CD4-positive, alpha-beta T cell treated with Interleukin-6 at 100 ng/mL for 8 hours (primary cell): ENCODE measurements at places on chromosomes 2 and 18.

- no peak for DNase-seq
Measured at GRCh38 chr2:216827073-216827720, 32.7 kb downstream of the TNP1 start.

DNA sequence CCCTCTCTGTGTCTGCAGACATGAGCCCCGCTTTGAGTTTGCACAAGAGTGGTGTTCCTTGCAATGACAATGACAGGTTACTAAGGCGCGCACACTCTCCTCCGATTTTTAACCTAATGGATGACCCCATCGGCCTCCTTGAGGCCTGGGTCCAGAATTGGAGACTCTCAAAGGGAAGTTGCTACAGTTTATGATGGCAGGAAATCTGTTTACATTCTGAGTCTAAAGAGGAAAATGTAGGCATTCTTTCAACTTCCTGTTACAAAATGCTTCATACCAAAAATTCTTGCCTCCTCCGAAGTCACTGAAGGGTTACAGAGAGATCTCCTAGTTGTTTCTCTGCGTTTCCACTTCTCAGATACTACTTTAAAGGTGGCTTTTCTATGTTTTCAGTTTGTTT is 225.3 kb upstream of the AGAP1 start:
- DNase-seq: no peak

DNA sequence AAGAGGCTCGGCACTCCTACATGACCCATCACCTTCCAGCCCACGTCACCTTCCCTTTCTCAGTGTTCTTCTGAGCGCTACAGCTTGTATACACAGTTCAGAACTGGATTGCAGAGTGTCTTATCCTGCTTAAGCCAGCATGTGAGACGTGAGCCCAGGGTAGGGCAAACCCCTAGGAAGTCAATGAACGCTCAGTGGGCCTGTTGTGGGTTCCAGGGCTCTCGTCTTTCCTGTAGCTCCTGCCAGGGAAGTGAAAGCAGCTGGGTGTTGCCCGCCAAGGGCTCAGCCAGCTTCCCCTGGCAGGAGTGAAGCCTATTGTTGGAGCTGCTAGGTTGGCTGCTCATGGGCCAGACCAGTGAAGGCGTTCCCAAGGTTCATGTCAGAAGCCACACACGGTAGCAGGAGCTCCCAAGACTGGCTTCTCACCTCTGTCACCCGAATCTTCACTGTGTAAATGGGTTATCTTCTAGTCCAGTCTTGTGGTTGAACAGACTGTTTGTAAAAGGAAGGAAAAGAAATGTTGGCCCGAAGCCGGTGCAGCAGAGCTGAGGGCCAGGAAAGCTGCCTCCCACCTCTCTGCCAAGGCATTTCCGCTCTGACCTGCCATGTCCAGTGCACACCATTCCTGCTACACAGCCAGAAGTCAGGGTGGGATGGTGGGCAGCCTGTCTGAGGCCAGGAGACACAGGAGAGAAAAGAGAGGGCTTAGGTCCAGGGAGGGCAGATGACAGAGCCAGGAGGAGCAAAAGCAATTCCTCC is 69.6 kb upstream of the RMDN2 start:
- no peak for DNase-seq

GRCh38 chr18:46727177-46727576 is 29.7 kb downstream of the ST8SIA5 start:
- no peak for DNase-seq

DNA sequence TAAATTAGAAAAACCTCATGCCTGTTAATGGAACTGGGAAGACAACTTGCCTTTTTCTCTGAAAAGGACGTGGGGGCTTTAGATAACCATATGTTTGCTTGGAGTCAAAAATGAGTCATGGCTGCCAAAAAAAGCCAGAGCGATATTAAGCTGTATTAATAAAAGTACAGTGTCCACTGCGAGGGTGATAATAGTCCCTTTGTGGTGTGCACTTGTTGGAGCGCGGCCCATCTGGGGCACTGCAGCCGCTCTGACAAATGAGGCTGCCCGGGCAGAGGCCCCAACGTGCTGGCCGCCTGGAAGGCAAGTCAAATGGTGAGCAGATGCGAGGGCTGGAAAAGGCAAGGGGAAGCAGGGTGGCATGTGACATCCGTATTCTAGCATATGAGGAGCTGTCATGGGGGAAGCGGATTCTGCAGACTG is 103.3 kb upstream of the NCK2 start:
- no peak for DNase-seq

GRCh38 chr2:186551323-186552050 is 38.4 kb upstream of the ITGAV start:
- DNase-seq: no peak

GRCh38 chr2:217817466-217818292 is 185.1 kb downstream of the TNS1 start:
- DNase-seq: no peak

- peak; percentile 16 for DNase-seq
Measured at GRCh38 chr2:112646791-112647689, 1.3 kb downstream of the SLC20A1 start.

- DNase-seq: no peak
Measured at GRCh38 chr18:74546751-74547530, 12.6 kb downstream of the CNDP1 start.

- no peak for DNase-seq
Measured at GRCh38 chr2:176745543-176746200, 466.9 kb upstream of the HNRNPA3 start.

DNA sequence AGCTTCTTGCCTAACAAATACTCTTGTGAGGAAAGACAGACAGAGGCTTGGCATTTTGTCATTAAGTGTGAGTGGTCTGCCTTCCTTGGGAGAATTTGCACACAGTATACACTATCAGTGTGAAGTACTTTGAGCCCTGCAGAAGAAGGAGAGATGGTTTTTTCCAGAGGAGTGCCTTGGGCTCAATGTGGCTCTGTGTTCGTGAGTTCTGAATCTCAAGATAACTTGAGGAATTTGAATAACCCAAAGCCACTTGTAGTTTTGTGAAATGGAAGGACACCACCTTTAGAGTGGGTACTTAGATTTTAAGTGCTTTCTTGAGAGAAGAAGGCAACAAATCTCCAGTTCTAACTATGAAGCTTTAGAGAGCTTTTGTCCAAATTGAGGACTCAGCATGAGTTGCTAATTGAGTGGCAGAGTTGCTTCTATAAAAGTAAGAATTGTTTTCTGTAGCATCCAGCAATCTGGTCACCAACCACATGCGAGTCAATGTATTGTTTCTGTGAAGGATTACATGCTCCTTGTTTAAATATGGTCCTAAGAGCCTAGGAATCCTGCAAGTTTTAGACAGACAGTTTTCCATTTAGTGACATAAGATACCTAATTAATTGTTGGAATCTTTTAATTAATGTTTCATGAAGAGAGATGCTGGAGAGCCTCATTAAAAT is 68.3 kb downstream of the BABAM2 start:
- no peak for DNase-seq

DNA sequence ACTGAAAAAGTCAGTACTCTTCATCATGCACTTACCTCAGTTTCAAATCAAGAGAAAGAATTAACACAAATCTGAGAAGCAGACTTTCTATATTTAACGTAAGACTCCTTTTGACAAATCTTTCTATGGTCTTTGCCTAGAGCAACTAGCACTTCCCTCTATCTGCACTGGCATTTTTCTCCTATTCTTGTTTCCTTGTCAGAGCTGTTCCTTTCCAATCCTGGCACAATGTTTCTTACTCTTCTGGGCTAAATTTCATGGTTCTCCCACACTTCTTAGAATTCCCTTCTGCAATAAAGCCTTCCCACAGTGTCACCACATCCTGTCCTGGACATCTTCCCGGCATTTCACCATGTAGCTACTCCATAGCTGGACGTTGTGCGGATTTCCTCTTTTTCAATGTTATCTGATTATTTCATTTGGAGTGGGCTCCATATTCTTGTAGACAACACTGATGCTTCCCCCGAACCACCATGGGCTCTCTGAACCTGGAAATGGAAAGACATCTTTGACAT is 144.7 kb upstream of the CTNNA2 start:
- no peak for DNase-seq

- DNase-seq: no peak
Measured at GRCh38 chr18:74311000-74311399, 4.6 kb upstream of the C18orf63 start.

DNA sequence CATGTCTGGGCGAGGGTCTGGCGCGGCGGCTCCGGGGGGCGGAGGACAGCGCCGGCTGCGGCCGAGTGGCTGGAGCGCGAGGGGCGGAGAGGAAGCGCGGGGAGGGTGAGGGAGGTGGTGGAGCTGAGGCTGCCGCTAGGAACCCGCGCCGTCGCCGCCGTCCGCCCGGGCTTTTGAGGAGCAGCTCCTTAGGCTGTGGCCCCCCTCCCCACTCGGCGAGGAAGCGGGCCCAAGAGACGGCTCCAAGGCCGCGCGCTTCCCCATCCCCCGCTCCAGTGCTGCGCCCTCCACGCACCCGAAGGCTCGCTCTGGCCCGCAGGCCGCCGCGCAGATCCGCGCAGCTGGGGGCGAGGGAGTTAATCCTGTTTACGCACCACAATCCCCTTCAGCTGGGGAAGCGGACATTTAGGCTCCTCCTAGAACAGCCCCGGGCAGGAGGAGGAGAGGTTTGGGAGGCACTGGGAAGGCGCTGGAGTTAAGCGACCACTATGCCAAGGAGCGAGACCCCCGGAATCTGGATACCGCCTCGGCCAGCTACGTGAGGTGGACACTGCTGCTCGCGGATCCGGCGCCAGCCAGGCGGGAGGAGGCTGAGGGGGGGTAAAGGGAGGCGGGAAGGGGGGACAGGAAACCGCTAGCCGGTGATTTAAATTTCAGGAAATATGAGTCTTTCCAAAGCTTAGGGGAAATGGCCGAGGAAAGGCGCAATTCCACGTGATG is at the start of gene CNRIP1:
Gene CNRIP1, minus strand, starts transcription at position 552 of the 720 bp plus-strand sequence. Its CDS starts 549 bp downstream, at position 3.
- DNase-seq: no peak

GRCh38 chr2:197209246-197209645 is 101.3 kb downstream of the ANKRD44 start:
- DNase-seq: no peak

DNA sequence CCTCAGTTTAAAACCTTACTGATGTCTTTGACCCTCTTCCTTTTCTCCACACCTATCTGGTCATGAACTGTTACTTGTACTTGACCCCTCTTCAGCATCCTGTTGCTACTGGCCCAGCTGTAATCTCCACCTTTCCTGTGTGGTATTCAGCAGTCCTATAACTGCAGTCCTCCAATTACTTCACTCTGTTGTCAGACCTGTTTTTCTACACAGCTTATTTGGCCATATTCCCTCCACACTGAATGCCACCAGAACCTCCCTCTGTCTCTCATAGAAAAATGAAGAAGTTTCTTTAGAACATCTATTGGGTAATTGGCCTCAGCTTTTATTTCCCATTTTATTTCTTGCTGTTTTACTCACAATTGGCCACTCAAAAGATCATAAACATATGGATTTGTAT is 155.4 kb downstream of the ASXL3 start:
- no peak for DNase-seq

- DNase-seq: no peak
Measured at GRCh38 chr18:28365411-28365831, 188.5 kb upstream of the CDH2 start.

DNA sequence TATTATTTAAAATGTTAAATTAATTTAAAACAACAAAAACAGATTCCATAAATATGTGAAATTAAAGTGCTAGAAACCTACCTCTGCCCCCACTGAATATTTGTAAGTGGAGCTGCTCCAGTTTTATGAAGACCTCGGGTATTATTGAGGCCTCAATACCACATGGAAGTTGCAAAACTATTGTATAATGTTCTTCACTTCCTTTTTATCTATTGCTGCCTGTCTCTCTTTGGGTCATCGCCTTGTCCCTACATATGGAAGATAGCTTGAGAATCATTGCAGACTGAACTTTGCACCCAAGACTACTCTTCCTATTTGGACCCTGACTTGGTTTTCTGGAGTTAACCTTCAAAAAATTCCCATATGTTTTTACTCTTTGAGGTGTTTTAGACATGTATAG is 212.1 kb upstream of the NETO1 start:
- DNase-seq: no peak

GRCh38 chr2:101148777-101149176 is 2.4 kb downstream of the TBC1D8 start:
- no peak for DNase-seq

- DNase-seq: no peak
Measured at GRCh38 chr2:120873958-120874887, 138.6 kb downstream of the GLI2 start.

GRCh38 chr2:59779571-59779970 is 773.9 kb downstream of the BCL11A start:
- no peak for DNase-seq

- DNase-seq: no peak
Measured at GRCh38 chr2:37893327-37893726, 31.8 kb upstream of the RMDN2 start.

DNA sequence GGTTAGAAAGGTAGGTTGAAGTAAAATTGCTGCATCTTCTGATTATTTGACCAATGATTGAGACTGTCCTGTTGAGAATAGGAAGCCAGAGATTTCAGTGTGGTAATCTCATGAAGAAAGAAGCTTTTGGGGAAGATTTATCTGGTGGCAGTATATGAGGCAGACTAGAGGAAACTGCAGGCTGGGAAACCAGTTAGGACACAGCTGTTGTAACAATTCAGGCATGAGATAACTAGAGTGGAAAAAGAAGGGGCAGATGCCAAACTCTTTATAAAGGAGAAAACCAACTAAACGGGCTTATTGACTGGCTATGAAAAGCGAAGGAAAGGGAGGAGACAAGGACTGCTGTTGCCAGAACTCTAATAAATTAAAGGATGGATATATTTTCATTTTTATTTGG is 155.6 kb downstream of the TTC27 start:
- DNase-seq: no peak

- no peak for DNase-seq
Measured at GRCh38 chr2:101109451-101110118, 41.6 kb downstream of the TBC1D8 start.

- DNase-seq: no peak
Measured at GRCh38 chr2:172095905-172096625, 6.6 kb downstream of the DLX2 start.
